Ovary (tissue), 10 donors: ENCODE measurements at places on chromosomes 5 and 9.
A peak's percentile ranks its signal among the peaks of the same experiment; 100 is the strongest.

GRCh38 chr5:7960142-7960541 is 91.2 kb downstream of the MTRR start:
- no peak for DNase-seq

DNA sequence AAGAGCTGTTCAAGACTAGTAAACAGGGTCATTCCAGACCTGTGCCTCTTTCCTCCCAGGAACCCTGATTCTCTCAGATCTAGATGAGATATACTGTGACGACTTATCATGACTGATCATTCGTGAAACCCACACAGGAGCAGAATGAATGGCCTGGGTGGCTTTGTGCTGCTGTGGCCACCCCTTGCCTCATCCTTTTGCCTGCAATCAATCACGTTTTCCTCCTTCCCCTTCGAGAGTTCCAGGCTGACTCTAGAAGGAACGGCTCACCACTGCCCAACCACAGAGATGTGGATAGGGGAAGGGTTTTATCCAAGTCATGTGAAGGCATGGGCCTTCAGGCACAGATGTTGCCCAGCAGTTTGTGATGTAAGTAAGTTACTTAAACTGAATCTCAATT is 5.8 kb downstream of the ANXA6 start:
- DNase-seq, result no peak

GRCh38 chr9:121271368-121272341 is 3.7 kb downstream of the GSN start:
- DNase-seq, result no peak

DNA sequence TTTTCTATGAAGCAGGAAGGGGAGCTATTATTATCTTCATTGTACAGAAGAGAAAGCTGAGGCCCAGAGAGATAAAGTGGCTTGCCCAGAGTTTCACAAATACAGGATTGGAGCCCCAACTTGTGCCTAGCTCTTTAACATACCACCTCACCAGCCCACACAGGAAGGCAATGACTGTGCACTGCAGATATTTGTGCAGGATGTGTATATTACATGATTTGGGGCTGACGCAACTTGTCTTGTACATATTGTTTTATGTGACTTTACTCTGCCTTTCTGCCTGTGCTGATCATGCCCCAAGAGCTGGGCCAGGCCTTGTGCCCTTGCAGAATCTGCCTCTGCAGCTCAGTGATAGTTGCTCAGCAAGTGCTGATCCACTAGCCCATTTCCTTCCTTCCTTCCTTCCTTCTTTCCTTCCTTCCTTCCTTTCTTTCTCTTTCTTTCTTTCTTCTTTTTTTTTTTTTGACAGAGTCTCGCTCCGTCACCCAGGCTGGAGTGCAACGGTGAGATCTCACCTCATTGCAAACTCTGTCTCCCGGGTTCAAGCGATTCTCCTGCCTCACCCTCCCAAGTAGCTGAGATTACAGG is 106.6 kb upstream of the TBCA start:
- no peak for DNase-seq

GRCh38 chr9:34463098-34463900 is 4.7 kb downstream of the DNAI1 start:
- no peak for DNase-seq

DNA sequence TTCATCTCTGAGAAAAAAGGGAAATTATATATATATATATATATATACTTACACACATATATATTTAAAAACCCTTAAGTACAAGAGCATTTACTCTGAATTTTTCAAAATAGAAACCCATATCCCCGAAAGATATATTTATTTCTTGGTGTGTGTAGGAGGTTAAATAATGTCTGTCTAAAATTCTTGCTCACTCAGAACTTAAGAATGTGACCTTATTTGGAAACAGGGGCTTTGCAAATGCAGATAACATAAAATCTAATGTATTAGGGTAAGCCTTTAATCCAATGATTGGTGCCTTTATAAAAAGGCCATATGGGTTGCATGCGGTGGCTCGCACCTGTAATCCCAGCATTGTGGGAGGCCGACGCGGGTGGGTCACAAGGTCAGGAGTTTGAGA is 517.3 kb upstream of the TLE4 start:
- no peak for DNase-seq

GRCh38 chr5:64773533-64773932 is 4.8 kb downstream of the CWC27 start:
- no peak for DNase-seq

DNA sequence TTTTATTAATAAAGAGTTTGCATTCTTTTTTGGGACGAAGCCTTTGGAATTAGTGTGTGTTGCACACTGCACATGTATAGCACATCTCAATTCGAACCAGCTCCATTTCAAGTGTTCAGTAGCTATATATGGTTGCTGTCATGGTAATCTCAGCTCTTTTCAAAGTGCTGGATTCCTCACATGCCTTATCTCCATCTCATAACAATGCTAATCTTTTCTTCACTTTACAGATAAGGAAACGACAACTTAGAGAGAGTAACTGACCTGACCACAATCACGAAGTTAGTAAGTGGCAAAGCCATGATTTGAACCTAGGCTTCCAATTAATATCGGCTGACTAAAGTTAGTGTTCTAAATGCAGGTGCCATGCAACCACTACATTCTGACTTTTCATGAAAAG is 204.8 kb upstream of the RASEF start:
- DNase-seq, result no peak

DNA sequence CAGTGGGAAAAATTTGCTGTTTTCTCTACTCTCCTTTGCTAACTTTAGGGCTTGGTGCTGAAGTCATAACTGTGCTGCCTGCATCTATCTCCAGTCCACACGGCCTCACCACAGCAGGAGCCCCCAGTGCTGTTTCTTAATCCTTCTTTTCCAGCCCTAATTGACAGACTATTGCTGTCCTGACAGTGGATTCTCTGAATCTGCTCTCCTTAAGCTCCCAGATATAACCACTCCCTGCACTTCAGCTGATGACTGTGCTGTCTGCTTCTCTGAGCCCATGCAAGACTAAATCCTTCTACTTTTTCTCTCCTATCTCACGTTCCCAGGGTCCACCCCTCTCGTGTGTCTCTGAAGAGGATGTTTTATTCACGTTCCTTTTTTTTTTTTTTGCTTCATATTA is 19.7 kb upstream of the GRIA1 start:
- DNase-seq, result no peak

GRCh38 chr9:92637326-92637725 is 32.6 kb downstream of the IPPK start:
- DNase-seq, result peak; percentile 15

DNA sequence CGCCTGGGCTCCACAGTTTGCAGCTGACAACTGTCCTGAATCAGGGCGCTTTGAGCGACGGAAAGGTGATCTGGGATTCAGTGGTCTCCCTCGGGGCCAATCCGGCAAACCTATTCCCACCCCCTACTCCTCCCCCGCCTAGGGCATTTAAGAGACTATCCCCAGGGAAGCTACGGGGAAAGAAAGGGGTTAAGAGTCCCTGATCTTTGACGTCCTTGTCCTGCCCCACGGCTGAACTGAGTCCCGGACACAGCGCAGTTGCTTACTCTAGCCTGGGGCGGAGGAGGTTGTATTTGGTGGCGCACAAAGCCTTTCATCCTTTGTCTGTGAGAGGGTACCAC is 3.4 kb downstream of the RORB start:
- DNase-seq, result no peak

GRCh38 chr5:138212828-138213160 is 329 bp downstream of the CDC23 start:
- DNase-seq, result no peak

DNA sequence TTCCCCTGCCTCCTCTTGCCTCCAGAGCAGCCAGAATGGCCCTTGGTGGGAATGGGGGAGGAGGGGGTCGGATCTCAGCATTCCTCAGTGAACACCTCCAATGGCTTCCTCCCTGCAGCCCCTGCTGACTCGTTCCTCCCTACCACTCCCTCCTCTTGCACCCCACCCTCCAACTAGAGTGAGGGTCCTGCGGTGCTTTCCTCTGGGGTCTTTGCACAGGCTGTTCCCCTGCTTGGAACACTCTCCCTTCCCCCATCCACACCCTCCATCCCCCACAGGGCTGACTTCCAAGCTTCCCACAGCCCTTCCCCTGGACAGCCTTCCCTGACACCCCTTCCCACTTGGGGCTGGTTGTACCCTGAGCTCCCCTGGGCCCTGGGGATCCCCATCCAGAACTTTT is 70.4 kb upstream of the NEK6 start:
- no peak for DNase-seq

DNA sequence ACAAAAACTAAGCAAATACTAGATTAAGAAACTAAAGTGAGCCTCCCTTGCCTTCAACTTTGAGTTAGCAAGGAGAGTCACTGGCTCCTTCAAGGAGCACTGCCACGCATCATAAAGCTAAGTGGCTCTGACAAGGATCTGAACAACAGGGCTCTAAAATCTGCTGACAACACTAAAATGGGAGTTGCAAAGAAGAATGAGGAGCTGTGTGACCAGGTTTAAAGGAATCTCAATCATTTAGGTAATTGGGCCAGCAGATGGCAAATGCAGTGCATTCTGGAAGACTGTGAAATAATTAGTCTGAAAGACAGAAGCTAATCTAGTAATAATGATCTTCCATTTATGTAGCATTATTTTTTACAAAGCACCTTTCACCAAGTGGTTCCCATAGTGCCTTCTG is 297.0 kb upstream of the TAS2R1 start:
- DNase-seq, result no peak

DNA sequence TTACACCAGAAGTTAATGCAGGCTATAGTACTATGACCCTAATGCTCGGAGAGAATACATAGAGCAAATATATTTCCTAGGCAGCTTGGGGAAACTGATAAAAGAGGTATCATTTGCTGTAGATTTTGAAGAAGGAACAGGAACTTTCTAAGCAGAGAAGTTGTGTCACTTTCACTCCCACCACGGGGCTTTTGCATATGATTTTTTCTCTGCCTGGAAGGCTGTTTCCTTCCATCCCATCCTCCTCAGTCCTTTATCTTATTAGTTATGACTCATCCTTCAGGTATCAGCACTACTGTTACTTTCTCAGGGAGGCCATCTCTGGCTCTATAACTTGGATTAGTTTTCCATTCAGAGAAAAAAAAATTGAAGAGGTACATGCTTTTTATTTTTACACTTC is 2006.1 kb upstream of the WWC1 start:
- no peak for DNase-seq

DNA sequence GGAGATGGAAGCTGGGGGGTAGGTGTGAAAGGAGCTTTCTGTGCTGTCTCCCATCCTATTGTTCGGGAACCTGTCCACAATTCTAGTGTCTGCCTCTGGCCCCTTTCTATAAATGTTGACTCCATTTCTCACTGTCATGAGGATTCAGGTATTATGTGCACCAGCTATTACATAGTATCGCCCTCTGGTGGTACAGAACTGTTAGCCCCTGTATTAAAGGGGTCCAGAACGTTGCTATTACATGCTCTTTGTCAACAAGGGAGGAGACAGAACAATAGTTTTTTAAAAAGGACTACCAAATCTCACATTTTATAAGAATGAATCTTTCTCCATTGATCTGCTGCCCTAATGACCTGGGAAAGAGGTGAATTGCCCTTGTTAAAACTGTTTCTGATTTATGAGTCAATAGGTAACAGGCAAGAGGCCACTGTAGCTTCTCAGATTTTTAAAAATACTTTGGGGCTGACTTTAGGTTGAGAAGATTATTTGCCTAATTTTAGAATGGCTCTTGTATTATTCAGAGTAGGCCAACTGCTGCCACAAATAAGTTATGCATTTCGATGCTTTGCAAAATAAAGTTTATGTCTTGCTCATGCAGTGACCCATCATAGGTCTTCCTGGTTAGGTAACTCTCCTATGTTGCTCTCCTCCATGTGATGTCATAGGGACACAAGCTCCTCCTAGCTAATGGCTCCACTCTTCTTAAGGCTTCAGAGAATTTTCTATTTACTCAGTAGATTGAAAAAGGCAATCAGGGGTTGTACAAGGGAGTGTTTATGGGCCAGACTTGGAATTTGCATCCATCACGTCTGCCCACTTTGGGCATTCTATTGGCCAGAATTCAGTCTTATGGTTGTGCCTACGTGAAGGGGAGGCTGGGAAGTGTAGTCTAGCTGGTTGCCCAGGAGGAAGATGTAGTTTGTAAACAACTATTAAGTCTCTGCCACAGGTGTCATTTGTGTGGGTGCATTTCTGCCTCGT is 20.8 kb downstream of the DCANP1 start:
- DNase-seq, result no peak

DNA sequence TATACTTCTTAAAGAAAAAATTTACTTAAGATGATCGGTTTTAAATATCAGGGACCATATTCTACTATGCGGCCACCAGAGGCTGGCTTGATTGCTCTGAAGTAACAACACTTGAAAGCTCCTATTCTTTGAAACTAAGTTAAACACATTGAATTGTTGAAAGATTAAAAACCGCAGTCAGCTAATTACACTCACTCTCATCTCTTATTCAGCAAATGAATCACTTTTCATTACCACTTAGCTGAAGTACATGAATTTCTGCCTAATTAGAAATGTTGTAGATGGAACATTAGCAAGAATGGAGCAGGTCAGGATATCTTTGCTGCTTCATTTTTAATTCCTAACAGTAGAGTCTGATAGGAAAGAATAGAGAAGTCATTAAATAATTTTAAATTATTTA is 42.3 kb downstream of the LSM11 start:
- no peak for DNase-seq

DNA sequence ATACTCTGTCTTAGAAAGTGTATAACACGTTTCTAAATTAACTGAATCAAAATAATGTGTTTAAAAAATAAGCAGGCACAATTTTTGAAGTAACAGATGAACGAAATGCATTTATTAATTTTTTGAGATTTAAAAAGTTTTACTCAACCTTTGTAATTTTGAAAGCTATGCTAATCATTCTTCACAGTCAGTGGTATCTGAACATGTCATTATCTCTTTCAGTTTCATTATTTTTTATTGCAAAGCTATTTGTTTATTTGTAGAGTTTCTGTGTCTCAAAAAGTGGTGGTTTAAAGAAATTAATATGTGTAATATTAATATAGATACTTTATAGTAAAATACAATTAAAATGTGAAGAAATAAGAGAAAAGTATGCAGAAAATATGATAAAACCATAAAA is 11.2 kb downstream of the CHSY3 start:
- no peak for DNase-seq
